ENCODE measurements at places on chromosomes 13 and 19. TPM values are rescaled to one million over a fixed set of nuclear protein-coding genes. Genes with fewer than 3 reads are reported as not detected.

DNA sequence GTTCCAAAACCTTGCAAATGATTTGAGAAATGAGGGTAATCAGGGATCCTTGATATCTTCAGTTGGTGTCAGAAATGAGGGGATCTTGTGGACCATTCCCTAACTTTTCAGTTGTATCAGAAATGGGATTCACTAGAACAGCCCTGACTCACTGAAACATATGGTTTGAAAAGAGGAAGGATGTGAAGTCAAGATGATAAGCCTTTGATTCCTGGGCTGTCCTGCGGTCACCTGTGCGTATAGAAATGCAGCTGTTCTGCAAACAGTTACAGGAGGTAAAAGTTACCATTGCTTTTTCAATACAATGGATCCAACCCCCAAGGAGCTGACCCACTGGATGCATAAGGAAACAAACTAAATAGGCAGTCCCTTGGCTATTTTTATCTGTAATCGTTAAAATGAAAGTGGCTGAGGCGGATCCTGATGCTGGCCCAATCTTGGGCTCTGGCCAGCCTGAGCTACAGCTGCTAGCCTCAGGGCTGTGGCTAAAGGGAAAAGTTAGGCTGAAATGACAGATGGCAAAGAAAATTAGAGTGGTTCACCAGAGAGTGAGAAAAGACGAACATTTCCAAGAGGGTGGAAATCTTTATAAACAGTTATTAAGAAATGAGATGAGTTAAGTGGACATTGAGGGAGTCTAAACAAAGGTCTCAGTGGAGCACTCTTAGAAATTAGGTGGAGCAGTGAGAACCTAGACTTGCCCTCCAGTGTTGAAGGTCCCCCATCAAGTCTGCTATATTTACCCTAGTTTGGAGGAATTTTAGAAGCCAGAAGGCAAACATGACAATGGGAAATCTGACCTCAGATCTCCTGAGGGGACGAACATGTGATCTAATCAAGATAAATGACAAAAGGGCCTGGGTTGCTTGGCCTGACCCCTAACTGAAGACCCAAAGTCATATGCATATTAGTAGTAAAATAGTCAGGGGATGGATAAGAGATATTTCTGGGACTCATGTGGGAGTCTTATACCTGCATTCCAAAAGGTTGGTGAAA, 7.6 kb downstream of the SIGLECL1 start:
- H3K36me3 ChIP-seq = no peaks in the 10 kb centered on the region
- H3K27me3 ChIP-seq = peaks cover 3% of the 10 kb centered on the region
- H3K4me1 ChIP-seq = no peaks in the 10 kb centered on the region
- no peak for DNase-seq
- no peak overlapping the region for H3K4me3 ChIP-seq

GRCh38 chr13:92901739-92902138, 324.9 kb upstream of the GPC6 start:
- DNase-seq = no peak
- no peaks in the 10 kb centered on the region for H3K27me3 ChIP-seq
- no peak overlapping the region for H3K4me3 ChIP-seq
- no peak overlapping the region for H3K27ac ChIP-seq
- H3K36me3 ChIP-seq = no peaks in the 10 kb centered on the region

The ZNF888 gene
- 11.4 TPM for total RNA-seq

DNA sequence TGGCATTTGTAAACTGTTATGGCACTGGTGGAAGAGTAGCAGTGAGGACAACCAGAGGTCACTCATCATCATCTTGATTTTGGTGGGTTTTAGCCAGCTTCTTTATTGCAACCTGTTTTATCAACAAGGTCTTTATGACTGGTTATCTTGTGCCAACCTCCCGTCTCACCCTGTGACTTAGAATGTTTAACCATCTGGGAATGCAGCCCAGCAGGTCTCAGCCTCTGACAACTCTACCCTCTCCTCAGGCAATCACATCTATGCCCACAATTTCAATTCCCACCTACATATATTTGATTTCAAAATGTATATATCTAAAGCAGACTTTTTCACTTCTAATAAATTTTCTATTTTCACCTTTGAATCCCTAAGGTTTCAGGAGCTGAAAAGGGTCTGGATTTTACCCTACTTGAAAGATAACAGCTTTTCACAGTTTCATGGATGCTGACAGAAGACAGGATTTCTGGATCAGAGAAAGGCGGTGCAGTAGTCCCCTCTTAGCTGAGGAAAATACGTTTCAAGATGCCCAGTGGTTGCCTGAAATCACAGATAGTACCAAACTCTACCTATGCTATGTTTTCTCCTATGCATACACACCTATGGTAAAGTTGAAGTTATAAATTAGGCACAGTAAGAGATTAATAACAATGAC, 1171.8 kb downstream of the DIAPH3 start:
- H3K36me3 ChIP-seq = no peaks in the 10 kb centered on the region
- H3K4me3 ChIP-seq = no peak overlapping the region
- no peak overlapping the region for H3K27ac ChIP-seq
- no peak for DNase-seq
- H3K27me3 ChIP-seq = no peaks in the 10 kb centered on the region

Measured in transverse colon (tissue), 4 donors.